ENCODE measurements at places on chromosomes 5 and 9.

DNA sequence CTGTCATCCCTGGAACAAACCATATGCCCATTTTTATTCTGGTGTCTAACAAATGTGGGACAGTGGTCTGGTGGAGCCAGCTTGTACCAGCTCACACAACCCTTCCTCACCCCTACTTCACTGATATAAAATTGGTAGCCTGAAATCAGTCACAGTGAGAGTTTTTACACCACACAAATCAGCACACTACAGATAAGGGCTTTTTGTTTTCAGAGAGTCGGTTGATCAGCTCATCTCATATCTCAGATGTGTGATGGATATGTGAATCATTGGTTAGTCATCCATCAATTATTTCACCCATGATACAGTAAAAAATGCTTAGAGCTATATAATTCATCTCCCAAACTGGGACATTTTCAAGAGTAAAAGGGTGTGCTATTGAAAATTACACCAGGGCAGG lies 529.2 kb downstream of the EBF1 start:
- no peak for DNase-seq

DNA sequence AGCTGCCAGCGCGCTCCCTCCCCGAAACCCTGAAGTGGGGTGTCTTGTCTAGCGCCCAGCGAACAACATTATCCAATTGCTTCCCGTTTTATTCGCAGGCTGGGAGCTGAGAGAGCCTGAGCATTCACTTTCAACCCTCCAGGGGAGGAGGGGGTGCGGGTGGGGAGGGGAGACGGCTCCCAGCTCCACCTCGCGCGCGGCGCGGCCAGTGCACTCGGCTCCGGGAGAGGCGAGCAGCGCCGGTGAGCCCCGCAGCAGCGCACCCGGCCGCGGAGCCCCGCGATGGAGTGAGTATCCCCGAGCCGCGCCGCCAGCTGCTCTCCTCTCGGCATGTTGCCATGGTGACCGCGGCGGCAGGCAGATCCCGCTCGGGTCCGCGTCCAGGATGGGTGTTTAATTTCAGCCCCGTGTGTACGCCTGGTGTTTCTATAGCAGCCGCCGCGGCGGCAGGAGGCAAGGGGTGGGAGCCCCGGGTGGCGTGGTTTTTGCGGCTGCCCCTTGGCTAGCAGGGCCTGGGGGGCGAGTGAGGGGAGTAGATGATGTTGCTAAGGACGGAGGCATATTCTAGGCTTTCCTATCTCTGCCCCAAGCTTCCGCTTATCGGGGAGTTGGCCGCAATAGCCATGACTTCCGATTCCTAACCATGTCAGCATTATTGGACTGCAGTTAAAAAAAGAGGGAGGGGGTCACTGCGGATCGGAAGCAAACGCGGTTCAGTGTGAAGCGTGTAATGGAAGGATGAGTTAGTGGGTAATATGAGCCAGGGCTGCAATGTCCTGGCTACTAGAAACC lies 139.2 kb upstream of the PALM2AKAP2 start:
- DNase-seq = no peak

DNA sequence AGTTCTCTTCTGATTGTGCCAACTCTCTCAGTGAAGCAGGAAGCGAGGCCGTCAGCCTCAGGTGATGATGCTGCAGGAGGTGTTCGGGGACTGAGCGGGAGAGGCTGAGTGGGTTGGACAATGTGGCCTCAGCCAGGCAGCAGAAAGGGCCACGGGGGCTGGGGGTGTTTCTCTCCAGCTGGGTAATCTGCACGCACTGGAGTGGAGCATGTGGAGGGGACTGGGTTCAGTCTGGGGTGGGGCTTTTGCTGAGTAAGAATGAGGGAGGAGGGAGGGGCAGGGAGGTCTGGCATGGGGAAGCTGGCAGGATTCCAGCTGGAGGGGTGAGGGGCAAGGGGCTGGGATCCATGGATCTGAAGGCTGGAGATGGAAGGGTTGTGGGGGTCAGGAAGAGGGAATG lies 60.8 kb upstream of the PHYKPL start:
- no peak for DNase-seq

DNA sequence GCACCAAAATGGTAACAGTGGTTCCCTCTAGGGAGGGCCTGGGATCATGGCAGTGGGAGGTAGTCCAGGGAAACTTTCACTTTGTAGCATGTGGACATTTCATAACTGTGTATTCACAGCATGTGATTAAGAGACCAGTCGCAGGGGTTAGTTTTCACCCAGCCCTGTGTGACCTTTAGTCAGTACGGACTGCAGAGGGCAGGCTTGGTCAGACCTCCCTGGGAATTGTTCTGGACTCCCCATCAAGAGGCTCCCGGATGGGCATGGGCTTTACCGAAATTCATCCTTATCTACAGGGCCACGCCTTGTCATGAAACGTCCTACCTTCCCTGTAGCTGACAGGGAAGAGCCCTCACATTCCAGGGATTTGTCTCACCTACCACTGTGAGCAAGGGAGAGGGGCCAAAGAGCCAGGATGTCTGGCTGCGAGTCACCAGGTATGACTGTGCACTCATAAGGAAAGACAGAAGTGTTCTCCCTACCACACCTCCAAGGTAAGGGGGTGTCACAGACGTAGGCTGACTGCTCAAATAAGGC lies 19.9 kb downstream of the GPX3 start:
- no peak for DNase-seq

- no peak for DNase-seq
Observed at GRCh38 chr5:168317096-168317520, 25.7 kb downstream of the WWC1 start.

DNA sequence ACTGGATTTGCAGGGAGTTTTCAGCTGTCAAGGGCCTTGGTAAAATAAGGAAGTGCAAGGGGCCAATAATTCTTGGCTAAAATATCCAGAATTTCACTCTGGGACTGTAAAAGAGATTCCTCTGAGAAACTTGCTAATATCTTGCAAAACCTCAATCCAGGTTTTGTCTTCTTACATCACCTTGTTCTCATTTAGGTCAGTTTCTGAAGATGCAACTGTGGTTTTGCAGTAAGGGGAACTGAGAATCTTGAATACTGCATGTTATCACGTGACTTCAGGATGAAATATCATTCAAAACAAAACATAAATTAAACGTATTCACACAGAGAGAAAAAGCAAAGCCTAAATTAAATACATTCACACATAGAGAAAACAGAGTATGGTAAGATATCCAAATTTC lies 35.0 kb upstream of the RIC1 start:
- DNase-seq = no peak

DNA sequence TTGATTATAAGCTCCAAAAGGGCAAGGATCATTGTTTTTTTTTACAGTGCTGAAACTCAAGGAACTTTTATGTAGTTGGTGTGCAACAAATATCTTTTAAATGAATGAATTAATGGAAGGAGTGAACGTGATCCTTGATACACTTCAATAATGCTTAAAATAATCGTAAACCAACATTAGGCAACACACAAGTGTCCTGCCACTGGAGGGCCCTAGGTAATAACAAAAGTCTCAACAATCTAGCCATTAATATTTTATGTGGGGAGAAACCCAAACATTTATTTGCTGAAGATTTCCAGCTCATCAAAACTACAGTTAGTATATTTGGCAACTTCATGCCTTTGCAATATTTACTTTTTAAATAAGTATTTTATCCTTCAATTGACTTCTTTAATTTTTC lies 309.0 kb upstream of the FBXL7 start:
- no peak for DNase-seq

DNA sequence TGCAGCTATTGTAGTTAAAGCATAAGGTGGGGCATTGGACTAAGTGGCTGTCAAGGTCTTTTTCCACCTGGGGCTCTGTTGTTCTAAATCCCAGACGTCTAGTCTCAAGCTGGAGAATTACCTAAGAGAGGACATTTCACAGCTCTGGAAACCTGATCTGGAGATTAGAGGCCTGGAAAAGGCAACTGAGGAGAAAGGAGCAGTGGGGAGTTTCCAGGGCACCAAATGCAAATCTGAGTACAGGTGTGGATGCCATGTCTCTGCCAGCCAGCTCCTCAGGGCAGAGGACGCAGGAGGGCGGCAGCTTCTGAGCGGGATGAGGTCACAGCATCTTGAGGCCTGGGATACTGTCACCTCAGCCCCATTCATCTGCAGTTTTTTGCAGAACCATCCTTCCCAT lies 65.2 kb downstream of the PPARGC1B start:
- no peak for DNase-seq
